CD4-positive, alpha-beta T cell treated with Interleukin-1 beta for 1 hour (primary cell): ENCODE measurements at places on chromosomes 16 and 17.

- DNase-seq: no peak
These were observed 59.0 kb upstream of the RBFOX3 start for GRCh38 chr17:79669861-79670260.

- DNase-seq: no peak
These were observed 9.2 kb downstream of the CDIP1 start for GRCh38 chr16:4529085-4530060.

- no peak for DNase-seq
These were observed 50.5 kb upstream of the AMZ2 start for GRCh38 chr17:68197091-68197996.

DNA sequence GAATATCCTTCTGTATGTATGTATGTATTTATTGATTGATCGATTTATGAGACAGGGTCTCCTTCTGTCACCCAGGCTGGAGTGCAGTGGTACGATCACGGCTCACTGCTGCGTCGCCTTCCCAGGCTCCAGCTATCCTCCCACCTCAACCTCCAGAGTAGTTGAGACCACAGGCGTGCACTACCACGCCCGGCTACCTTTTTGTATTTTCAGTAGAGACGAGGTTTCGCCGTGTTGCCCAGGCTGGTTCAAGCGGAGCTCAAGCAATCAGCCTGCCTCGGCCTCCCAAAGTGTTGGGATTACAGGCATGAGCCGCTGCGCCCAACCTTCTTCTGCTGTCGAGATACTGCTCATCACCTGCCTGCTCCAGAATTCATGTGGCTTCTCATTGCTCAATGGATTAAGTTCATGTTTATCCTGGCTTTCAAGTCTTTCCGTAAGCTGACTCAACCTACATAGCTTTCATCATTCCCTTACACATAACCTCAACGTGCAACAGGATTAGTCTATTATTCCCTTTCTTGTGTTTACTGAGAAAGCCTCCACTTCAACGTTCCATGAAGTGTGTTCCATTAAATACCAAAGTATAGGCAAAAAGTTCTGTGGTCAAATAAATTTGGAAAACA, 13.6 kb downstream of the TAC4 start:
- no peak for DNase-seq

GRCh38 chr16:68948230-68948910, 105.0 kb downstream of the TANGO6 start:
- DNase-seq: no peak

GRCh38 chr17:42895185-42895555, 5.4 kb upstream of the G6PC1 start:
- DNase-seq: no peak

- no peak for DNase-seq
These were observed 159.1 kb upstream of the SALL1 start for GRCh38 chr16:51310159-51310558.

DNA sequence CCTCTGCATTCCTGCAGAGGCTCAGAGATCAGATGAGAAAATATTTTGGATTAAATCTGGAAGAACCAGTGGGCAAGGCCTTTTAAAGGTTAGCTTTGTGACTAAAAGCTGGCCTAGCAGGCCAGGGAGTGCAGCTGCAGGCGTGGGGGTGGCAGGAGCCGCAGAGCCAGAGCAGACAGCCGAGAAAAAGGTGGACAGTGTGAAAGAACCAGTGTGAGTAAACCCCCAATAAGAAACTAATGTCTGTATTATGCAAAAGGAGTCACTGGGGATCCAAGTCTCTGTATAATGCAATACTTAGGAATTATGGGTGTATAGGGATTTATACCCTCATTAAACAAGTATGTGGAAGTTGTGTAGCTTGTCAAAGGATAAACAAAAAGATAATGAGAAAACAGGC, 21.4 kb upstream of the SPACA3 start:
- no peak for DNase-seq
